ENCODE measurements at places on chromosomes 7 and 10.
A peak's percentile ranks its signal among the peaks of the same experiment; 100 is the strongest.

- no peak for DNase-seq
Observed at GRCh38 chr7:33965183-33965744, 59.9 kb downstream of the BMPER start.

DNA sequence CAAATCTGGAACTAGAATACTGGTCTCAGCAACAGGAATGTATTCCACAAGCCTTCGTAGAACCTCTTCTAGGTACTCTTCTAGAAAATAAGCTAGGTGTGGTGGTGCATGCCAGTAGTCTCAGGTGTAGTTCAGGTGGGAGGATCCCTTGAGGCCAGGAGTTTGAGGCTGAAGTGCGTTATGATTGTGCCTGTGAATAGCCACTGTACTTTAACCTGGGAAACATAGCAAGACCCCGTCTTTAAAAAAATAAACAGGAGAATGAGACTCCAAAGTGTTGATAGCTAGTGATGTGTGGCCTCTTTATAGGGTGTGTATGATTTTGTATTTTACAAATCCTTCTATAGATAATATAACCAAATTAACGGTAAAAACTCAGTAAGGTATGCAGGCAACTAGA lies 1.5 kb upstream of the ZNF775 start:
- no peak for DNase-seq

DNA sequence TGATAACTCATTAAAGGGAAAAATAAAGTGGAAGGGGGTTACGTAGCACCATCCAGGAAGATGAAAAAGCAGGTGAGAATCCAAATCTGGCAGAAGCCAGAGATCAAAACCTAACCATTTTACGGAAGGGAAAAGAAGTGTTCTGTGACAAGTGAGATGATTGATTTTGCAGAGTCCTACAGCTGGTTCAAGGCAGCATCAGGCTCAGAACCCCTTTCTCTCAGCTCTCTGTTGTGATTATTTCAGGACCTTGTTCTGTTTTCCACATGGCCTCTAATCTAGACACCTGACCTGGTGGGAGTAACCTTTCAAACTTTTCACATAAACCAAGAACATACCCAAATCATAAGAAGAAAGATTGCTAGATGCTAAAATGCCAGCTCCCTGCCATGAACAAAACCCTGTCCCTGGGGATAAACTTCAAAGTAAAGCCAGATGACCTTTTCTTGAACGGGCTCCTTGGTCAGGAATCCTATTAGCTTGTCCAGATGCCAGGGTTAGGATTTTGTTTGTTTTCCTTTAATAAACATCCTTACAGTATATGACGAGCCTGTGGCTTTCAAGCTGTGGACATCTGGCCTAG lies 5.9 kb downstream of the DUSP5 start:
- no peak for DNase-seq

DNA sequence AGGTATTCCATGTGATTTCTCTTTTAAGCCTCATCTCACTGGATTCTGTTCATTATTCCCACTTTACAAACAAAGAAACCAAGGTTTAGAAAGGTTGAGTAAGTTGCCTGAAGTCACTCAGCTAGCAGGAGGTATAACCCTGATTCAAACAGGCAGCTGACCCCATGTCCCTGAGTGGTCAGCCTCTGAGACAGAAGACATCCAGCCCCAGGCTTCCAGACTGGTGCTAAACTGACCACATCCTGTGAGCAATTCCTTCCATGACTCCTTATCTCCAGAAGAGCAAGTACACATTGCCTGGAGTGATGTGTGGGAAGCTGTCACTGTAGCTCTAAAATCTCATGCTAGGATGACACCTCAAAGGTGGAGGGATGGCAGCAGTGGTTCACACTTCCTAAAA lies 3.7 kb downstream of the PLPP4 start:
- no peak for DNase-seq

DNA sequence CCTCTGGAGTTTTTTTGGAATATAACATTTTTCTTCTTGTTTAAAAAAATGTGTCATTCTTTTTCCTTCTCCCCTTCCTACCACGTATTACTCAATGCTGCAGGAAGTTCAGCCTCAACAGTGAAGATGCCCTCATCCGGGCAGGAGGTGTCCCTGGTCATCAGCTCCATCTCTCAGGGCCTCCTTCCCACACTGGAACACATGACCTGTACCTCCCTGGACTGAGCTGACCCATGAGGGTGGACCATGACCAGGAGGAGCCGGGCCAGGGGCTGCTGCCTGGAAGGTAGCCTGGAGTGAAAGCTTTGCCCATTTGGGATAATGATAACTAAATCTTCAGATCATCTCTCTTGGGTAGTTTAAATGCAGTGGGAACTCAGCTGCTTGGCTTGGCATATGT lies 316.5 kb upstream of the ZMIZ1 start:
- no peak for DNase-seq

GRCh38 chr10:47243791-47244190 lies 56.2 kb upstream of the GDF10 start:
- no peak for DNase-seq

DNA sequence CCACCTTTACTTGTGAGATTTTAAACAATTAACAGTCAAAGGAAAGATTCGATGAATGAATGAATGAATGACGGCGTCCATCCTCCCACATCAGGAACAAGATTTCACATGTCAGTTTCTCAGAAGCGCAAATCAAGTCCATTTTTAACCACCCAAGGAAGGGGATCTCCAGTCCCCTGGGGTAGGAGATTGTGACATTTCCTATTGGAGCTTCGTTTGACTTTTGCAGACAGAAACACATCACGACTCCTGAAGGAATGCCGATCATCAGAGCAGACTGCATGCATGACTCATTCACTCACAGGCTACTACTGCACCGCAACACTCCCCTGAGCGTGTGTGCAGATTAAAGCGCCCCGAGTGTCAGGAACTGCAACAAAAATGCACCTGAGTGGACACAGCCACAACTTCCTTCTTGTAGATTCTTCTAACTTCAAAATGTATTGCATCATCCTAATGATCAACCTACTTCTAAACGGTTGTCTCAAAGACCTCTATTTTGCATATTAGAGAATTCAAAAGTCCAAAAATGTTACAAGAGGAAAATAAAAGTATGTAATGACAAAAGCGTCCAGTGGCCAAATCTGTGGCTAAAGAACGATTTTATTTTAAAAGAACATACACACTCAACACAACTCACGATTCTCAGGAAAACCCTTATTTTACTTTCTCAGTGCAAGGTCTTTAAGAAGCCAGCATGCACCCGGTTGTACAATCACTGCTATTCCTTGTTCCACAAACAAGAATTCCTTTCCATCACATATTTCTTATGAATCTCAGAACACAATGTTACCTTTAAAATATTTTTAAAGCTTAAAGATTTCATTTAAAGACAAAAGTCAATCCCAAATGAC lies 172.6 kb downstream of the FAM107B start:
- no peak for DNase-seq

GRCh38 chr10:6363511-6363910 lies 160.8 kb downstream of the PFKFB3 start:
- no peak for DNase-seq

GRCh38 chr10:13542533-13542932 lies 13.7 kb upstream of the BEND7 start:
- DNase-seq: no peak

DNA sequence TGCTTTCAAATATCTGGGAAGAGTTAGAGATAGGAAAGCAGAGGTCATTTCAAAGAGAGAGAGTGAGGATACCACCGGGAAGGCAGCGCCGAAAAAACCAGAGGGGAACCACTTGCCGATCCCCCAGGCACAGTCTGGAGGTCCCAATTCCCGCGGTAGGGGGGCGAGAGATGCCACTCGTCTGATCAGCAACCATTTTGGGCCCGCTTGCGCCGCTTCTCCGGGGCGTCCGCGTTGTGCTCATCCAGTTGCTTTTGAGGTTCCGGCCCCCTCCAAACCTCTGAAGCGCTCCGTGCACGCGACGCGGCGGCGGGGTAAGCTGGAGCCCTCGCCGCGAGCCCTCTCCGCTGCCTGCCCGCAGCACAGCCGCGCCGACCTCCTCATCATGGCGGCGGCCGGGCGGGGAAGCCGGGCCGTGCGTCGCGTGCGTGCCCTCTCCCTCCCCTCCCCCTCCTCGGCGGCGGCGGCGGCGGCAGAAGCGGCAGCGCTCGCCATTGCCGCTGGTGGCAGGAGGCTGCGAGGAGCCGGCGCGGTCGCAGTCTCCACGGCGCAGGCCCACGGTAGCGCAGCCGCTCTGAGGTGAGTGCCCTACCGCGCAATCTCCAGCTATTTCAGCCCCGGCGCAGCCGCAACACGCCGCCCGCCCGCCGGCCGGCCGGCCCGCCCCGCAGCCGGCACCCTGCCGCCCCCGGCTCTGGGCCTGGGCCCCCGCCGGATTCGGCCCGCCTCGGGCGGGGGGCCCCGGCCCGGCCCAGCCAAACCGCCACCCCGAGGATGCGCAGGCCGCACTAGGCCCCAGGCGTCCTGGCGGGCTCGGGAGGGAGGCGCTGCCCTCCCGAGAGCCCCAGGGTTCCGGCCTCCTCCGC lies at the start of gene NRF1:
NRF1 (plus strand) TSS at position 475 of the 866 bp plus-strand sequence. CDS start 45,632 bp downstream, outside the sequence.
- peak; percentile 94 for DNase-seq

DNA sequence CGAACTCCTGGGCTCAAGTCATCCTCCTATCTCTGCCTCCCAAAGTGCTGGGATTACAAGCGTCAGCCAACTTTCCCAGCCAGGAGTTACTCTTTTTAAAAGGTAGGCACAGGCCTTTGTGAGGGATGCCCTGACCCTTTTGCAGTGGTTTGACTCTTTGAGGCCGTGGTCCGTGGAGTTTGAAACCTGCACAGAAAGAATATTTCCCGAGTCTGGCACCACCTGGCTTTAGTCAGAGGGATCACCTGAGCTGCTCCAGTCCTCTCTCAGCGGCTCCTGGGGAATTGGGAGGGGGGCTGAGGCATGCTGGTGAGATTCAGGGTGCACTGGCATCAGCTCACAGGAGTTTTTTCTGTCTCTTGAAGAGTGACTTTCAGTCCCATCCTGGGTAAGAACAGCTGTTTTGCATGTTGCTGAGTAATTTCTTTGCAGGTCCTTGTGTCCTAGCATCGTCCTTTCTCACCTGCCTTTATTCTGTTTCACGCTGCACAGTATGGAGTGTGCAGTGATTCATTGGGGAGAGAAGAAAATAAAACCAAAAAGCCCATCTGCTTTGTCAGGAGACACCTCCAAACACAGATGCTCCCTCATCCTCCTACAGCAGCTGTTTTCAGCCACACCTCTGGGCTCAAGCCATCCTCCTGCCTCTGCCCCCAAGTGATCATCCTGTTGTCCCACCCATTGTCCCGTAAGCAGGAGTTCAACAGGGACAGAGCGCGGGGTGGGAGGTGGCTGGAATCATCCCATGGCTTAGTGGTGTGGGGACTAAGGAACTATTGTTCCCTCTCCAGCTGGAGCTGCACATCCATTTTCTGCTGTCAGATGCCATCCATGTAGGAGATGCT lies 284.7 kb downstream of the CAMK1D start:
- no peak for DNase-seq

DNA sequence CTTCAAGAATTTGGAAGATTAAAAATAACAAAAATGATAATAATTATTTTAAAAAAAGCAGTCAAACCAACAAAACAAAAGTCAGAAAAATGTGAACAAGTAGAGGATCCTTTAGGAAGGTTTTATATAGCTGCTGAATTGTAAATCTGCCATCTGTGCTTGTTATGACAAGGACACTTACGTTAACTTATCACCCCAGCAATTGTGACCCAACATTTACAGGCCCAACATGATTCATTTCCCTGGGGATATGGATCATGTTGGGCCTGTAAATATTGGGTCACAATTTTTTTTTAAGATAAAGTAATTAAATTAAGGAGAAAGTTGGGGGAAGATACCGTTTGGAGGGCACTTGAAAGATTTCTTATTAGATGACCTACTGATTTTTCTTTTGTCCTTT lies 261.4 kb upstream of the HABP2 start:
- no peak for DNase-seq

DNA sequence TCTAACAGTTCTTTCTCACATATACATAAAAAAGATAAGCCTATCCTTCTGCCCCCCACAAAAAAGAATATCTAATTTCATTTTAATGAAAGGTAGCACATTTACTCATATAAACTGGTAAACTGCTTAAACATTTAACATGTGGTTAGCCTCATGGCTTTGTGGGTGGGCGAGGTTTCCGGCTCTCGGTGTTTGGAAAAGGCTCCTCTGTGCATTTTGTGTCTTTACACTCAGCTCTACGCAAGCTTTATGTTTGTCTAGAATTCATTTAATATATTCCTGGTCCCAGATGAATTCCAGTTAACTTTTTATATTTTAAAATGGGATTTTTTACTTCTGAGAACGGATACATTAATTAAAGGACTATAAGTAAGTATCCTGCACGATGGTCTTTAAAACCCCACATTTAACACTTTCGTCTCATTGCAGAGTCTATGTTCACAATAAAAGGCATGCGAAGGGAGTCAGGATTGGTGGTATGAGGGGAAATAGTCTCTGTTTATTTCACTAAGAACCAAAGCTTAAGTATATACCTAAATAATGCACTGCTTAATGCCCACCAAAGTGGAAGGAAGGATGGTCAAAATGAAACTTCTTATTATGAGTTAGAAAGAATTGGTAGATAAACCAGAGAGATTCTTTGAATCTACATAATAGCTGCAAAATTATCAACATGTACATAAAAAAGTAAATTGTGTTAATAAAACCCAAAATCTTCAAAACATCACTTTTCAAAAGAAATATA lies 197.2 kb downstream of the CRPPA start:
- DNase-seq: no peak

DNA sequence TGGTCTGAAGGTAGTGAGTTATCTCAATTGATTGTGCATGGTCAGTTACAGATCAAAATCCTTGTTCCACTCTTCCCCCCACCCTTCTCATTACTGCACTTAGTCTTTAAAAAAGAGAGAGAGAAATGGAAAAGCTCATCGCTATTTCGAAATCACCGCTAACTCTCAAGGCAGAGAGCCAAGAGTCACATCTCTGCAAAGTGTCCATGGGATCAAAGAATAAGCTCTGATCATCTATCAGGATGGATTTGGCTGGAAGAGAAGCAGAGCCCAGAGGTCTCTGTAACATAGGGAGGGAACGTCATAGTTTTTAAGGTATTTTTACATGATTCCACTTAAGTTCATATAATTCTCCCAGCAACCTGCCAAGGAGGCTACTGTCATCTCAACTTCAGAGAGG lies 30.0 kb upstream of the MYH16 start:
- no peak for DNase-seq

DNA sequence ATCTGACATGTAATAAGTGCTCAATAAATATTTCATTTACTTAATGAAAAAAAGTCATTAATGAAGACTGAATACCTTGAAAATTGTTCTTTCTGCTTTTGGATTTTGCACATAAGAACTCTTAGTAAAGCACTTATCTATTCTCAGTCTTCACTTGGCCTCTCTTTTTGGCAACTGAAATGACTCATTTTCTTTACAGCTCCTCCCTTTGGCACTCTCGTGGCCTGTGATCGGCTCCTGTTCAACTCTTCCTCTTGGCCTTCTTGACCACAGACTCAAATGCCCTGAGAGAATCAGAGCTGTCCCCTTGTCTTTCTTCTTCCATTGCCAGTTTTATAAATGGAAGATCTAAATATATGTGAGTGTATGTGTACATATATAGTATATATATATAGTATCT lies 54.2 kb downstream of the FOXP2 start:
- no peak for DNase-seq

DNA sequence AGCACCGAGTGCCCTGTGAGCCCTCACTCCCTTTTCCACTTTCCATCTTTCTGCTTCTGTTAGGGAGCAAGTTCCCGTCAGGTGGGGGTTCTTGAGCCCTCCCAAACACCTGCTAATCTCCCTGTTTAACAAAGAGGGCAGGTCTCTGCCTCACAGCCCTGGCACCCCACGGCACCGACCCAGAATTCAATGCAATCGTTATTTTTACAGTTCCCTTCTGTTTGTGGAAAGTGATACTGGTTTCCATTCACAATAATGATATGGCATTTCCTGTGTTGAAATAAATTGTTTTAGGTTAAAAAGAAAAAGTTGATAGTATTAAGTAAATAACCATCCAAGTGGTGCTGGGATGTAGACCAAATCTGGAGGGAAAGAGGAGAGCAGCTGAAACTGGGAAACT lies 38.8 kb upstream of the SLC29A3 start:
- no peak for DNase-seq
